ENCODE measurements at places on chromosomes 11 and 22. TPM values are rescaled to one million over a fixed set of nuclear protein-coding genes. Genes with fewer than 3 reads are reported as not detected.
A peak's percentile ranks its signal among the peaks of the same experiment; 100 is the strongest.

DNA sequence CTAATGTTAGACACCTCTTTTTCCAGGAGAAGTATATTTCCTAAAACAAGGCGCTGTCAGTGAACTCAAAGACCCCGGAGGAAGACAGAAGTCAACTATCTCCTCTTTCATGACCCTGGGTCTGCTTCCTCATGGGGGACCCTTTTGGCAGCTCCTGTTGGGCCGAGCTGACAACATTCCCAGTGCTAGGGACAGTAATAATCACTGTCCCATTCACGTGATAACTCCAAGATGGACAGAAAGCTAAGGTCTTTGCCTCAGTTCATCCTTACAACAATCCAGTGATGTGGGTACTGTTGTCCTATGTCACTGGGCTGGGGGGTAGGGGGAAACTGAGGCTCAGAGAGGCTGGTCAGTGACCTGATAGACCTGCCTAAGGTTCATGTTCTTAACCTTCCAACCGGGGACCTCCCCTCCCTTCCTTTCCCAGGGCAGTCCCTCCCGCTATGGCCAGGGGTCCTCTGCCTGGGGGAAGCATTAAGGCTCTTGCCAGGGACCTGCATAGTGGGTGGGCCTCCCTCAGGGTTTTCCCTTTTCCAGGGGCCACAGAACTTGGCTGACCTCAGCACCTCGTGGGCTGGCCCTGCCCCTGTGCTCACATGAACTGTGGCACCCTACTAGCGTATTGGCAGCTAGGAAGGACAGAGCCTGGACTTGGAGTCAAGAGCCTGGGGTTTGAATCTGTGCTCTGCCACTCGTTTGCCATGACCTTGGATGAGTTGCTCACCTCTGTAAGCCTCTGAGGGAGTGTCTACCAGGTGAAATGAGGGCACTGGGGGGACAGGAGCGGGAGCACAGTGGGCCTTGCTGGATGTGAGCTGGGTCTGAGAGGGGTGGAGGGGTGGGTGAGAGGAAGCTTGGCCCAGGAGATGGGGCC is 53.6 kb downstream of the LRRC32 start:
- peaks cover 40% of the 10 kb centered on the region for H3K4me1 ChIP-seq
- peak overlapping the region; percentile 71 for H3K27ac ChIP-seq
- no peaks in the 10 kb centered on the region for H3K36me3 ChIP-seq
- H3K27me3 ChIP-seq, result no peaks in the 10 kb centered on the region

DNA sequence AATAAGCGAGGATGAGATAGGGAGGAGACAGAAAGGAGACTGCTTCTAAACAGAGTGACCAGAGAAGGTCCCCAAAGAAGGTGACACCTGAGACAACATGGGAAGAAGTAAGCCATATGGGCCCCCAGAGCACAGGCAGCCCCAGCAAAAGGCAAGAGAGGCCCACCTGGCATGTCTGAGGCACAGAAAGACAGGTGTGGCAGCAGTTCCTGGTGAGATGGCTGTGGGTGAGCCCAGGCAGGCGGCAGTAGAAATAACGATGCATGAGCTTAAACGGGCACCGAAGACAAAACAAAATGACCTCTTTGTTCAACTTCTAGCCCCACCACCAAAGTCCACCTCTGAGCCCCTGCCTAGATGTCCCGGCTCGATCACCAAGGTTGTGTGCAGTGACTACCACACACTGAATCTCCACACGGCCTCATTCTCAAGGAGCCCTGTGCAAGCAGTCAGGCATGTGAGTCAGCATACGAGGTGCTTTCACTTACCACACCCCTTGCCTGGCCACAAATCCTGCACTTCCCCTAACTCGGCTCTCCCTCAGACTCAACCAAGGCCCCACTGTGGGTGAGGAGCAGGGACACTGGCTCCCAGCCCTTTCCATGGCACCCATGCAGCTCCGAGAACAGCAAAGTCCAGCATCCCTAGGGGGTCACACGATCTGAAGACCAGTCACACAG is 77.6 kb downstream of the PACSIN2 start:
- no peaks in the 10 kb centered on the region for H3K36me3 ChIP-seq
- H3K27me3 ChIP-seq, result no peaks in the 10 kb centered on the region
- DNase-seq, result no peak

GRCh38 chr11:117992620-117993019 is 6.4 kb downstream of the IL10RA start:
- H3K27ac ChIP-seq, result no peak overlapping the region
- H3K4me1 ChIP-seq, result no peaks in the 10 kb centered on the region
- H3K36me3 ChIP-seq, result peaks cover 98% of the 10 kb centered on the region
- no peaks in the 10 kb centered on the region for H3K27me3 ChIP-seq
- DNase-seq, result no peak
- H3K4me3 ChIP-seq, result no peak overlapping the region

GRCh38 chr11:115122274-115122673 is 381.9 kb downstream of the CADM1 start:
- H3K4me1 ChIP-seq, result no peaks in the 10 kb centered on the region

DNA sequence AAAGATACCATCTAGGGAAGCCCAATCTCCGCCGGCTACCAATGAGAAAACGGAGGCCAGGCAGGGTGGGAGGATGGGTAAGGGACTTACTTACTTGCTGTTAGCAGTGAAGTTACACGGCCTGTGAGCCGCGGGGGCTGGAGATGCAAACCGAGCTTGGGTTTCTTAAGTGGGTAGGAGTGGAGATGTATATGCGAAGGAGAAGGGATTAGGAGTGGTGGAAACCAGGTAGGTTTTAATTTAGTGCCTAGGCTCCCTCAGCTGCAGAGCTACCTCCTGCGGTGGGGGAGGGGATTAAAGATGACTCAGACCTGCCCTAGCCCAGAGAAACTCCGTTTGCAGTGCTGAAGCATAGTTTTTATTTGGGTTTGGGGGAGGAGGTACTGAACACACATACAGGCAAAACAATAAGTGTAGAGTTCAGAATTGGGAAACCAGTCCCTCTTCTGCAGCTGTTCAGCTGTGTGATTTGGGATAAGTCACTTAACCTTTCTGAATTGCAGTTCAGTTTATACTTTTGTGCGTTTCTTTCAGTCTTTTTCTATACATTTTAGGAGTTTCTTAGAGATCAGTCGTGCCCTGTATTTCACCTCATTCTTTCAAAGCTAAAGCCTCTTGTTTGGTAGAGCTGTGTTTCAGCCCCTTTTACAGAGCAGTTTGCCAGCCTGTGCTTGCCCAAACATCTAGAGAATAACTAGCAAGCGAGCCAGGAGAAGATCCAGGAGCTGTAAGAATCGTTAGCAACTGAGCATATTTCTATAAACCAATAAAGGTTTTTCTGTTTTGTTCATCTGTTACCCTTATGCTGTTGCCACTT is 596 bp upstream of the TNRC6B start:
- peak overlapping the region; percentile 77 for H3K27ac ChIP-seq
- H3K36me3 ChIP-seq, result no peaks in the 10 kb centered on the region
- no peaks in the 10 kb centered on the region for H3K27me3 ChIP-seq
- peaks cover 10% of the 10 kb centered on the region for H3K4me1 ChIP-seq

- DNase-seq, result no peak
- H3K27ac ChIP-seq, result no peak overlapping the region
- H3K27me3 ChIP-seq, result no peaks in the 10 kb centered on the region
- H3K4me1 ChIP-seq, result no peaks in the 10 kb centered on the region
Observed at GRCh38 chr11:21415606-21416005, 746.2 kb downstream of the NELL1 start.

GRCh38 chr22:23356094-23356493 is 175.8 kb downstream of the BCR start:
- DNase-seq, result no peak
- H3K27me3 ChIP-seq, result peaks cover 21% of the 10 kb centered on the region
- H3K36me3 ChIP-seq, result no peaks in the 10 kb centered on the region
- H3K4me1 ChIP-seq, result no peaks in the 10 kb centered on the region

- H3K4me3 ChIP-seq, result no peak overlapping the region
- H3K36me3 ChIP-seq, result no peaks in the 10 kb centered on the region
- H3K27me3 ChIP-seq, result no peaks in the 10 kb centered on the region
- no peak for DNase-seq
Observed at GRCh38 chr11:104161751-104162450, 2.0 kb downstream of the PDGFD start.

GRCh38 chr11:22512457-22512856 is 113.2 kb downstream of the FANCF start:
- H3K27ac ChIP-seq, result no peak overlapping the region
- no peaks in the 10 kb centered on the region for H3K36me3 ChIP-seq
- no peaks in the 10 kb centered on the region for H3K27me3 ChIP-seq
- no peak for DNase-seq
- H3K4me1 ChIP-seq, result no peaks in the 10 kb centered on the region

DNA sequence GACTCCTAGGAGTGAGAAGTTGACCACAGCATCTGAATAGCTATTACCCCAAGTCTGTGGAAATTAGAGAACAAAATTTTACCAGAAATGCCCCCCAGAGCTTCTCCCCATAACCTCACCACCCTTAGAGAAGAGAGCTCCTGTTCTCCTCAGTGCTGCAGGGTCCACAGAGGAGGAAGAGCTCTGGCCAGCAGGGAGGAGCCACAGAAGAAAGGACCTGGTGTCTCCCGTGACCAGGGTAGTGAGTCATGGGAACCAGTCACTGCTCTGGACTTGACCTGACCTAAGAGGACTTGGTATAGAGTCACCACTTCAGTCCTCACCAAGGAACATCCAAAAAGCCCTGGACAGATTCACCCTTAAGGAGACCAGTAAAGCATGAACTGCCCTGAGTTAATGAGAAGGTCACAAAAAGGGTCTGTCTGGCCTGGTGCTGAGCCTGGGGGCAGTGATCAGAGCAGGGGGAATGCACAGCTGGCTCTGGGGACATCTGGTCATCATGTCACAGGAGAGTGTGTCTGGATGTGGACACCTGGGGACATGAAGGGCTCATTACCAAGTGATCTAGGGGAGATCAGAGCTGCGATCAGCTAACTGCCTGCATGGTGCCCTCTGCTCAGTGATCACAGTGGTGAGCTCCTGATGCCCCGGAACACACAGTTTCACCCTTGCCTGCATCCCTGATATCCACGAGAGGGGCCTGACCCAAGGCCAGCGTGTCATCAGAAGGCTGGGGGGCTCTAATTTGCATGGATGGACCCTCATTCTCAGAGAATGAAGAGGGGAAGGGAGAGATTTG is 103.3 kb upstream of the TOP3B start:
- no peaks in the 10 kb centered on the region for H3K4me1 ChIP-seq
- H3K4me3 ChIP-seq, result no peak overlapping the region
- H3K27ac ChIP-seq, result no peak overlapping the region
- H3K36me3 ChIP-seq, result no peaks in the 10 kb centered on the region
- no peak for DNase-seq

GRCh38 chr11:65653229-65654225 is 9.2 kb downstream of the RELA start:
- peak overlapping the region; percentile 60 for H3K4me3 ChIP-seq
- DNase-seq, result no peak
- H3K27me3 ChIP-seq, result no peaks in the 10 kb centered on the region
- peaks cover 79% of the 10 kb centered on the region for H3K36me3 ChIP-seq
- peaks cover 23% of the 10 kb centered on the region for H3K4me1 ChIP-seq

GRCh38 chr11:107851704-107852310 is 6.8 kb downstream of the SLC35F2 start:
- no peak overlapping the region for H3K4me3 ChIP-seq
- no peaks in the 10 kb centered on the region for H3K27me3 ChIP-seq
- H3K27ac ChIP-seq, result no peak overlapping the region
- DNase-seq, result no peak
- no peaks in the 10 kb centered on the region for H3K36me3 ChIP-seq

GRCh38 chr11:34261820-34262219 is 96.0 kb downstream of the ABTB2 start:
- H3K4me1 ChIP-seq, result peaks cover 44% of the 10 kb centered on the region
- no peaks in the 10 kb centered on the region for H3K27me3 ChIP-seq

DNA sequence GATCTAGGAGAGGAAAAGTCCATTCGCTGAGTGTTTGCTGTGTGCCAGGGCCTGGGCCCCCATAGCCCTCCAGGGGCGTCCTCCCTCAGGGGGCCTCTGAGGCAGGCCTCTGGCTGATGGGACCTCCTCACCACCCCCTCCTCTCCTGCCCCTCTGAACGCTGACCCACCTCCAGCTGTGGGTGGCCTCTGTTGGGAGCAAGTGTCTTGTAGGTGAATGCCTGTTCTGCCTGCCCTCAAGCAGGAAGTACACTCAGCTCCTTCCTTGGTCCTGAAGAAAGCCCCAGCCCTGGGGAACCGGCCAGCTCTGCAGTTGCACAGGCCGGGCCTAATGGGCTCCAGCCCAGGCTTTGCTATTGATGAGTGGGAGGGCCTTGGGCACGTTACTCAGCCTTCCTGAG is 3.5 kb downstream of the MYO7A start:
- no peak for DNase-seq
- no peak overlapping the region for H3K4me3 ChIP-seq
- no peaks in the 10 kb centered on the region for H3K27me3 ChIP-seq
- H3K27ac ChIP-seq, result no peak overlapping the region

DNA sequence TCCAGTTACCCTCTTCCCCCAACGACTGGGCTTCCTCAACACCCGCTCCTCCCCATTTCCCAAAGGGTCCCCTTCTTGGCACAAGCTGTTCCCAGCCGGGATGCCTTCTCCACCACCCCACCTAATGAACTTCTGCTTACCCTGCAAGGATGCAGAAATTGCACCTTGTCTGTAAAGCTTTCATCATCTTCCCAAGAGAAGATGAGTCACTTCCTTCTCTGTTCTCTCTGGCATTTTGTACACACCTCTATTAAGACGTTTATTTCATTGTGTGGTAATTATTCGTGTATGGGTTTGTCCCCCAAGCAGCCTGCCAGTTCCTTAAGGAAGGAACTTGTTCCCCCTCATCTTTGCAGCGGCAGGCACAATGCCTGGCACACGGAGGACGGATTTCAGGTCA is 351.1 kb downstream of the CADM1 start:
- H3K4me3 ChIP-seq, result no peak overlapping the region
- no peak overlapping the region for H3K27ac ChIP-seq
- H3K36me3 ChIP-seq, result no peaks in the 10 kb centered on the region
- DNase-seq, result no peak
- H3K4me1 ChIP-seq, result no peaks in the 10 kb centered on the region

DNA sequence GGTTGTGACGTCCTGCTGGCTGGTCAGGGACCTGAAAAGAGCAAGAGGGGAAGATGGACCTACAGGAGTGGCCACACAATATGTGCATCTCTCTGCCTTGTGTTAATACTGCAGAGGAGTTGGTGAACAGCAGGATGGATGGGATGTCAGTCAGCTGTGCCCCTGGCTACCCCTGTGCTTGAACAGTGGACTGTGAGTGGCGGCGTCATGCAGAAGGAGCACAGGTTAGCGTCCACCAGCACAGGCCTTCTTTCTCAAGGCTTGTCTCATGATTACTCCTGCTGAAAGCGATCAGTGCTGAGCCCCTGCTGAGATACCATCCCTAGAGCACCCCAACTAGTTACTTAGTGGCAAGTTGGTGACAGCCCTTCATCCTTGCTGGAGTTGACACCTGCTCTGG is 3.8 kb upstream of the CHKB start:
- H3K4me3 ChIP-seq, result no peak overlapping the region
- DNase-seq, result no peak
- no peaks in the 10 kb centered on the region for H3K27me3 ChIP-seq
- no peak overlapping the region for H3K27ac ChIP-seq

- H3K27ac ChIP-seq, result no peak overlapping the region
- DNase-seq, result no peak
- H3K36me3 ChIP-seq, result no peaks in the 10 kb centered on the region
- H3K4me1 ChIP-seq, result no peaks in the 10 kb centered on the region
- no peaks in the 10 kb centered on the region for H3K27me3 ChIP-seq
Observed at GRCh38 chr11:124329787-124330478, 9.9 kb upstream of the OR8D2 start.

Gene TPH1
- 0.07 TPM for total RNA-seq

Gene OR5B21
- total RNA-seq, result not detected

Gene APOL2
- total RNA-seq, result 57.3 TPM

Gene OR6A2
- total RNA-seq, result not detected

Gene CDC42BPG
- 0.15 TPM for total RNA-seq

Gene CDC45
- 0.61 TPM for total RNA-seq

Gene PDE3B
- total RNA-seq, result 8.6 TPM

Data from heart right ventricle (tissue), 16 donors.